ENCODE measurements at places on chromosomes 2 and 18.

DNA sequence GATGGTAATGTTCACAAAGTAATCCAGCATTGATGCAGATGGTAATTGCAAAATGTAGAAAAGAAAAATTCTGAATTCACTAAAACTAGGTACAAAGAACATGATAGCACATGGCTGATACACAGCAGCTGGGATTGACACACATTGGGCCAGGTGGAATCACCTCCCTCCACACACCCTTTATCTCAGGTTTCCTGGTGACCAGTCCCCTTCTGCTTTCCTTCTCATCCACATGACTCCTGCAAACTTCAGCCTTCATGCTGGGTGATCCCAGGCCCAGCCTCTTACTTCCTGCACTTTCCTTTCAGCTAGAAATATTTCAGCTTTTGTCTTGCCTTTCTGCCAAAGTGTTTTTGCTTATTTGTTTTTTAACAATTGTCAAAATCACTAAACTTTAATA is 246.9 kb downstream of the LNPK start:
- DNase-seq, result no peak

DNA sequence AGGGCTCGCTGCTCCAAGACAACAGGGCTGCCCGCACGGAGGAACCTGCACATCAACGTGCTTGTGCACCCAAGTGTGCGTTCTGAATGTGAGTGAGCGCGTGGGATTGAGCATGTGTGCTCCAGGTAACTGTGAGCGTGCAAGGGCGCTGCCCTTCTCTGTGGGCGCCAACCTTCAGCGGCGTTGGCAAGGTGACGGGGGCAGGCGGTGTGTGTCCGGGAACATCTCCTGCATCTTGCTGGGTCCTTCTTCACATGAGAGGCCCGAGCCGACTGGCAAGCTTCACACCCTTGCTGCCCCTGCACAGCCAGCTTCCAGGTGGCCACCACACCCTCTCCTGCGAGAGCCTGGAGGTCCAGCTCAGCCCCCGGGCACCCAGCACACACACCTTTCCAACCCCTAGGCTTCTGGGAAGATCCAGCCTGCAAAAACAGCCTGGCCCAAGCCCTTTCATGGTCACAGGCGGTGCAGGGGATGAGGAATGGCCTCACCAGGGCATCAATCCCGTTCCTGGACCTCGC is 220.9 kb downstream of the HDAC4 start:
- no peak for DNase-seq

- DNase-seq, result no peak
Measured at GRCh38 chr18:24369426-24369825, 28.2 kb downstream of the OSBPL1A start.

DNA sequence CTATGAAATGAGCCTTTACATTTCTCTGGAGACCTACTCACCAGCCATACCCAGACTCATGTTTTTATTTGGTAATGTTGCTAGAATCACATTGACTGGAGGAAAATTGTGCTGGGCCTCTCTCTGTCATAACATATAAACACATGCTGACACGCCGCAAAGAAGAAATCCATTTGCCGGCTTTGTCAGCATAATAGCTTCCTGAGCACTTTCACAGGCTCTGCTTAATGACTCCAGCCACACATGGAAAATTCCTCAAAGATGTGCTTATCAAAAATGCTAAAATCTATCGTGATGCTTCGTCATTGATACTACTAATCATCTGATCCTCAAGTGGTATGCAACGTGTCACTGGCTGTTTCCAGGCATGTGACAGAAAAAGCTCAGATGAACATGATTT is 63.1 kb downstream of the RND3 start:
- DNase-seq, result no peak

- DNase-seq, result no peak
Measured at GRCh38 chr18:56532176-56532840, 106.1 kb downstream of the TXNL1 start.

DNA sequence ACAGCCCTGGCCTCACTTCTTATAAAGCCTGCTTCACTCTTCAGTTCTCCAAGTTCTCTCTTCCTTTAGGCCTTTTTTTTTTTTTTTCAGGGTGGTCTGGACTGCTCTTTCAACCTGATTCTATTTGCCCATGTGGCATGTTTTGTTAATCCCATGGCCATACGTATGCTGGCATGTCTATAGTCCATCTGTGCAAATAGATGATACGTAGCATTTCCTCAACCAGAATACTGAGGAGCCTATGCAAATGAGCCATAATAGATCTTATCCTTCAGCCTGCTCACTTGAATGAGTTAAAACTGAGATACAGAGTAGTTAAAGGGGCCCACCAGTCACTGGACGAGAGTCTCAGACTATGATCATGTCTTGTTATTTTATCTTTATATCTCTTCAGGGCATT is 265.2 kb upstream of the CXCR4 start:
- DNase-seq, result no peak

- DNase-seq, result no peak
Measured at GRCh38 chr2:229855116-229855515, 66.7 kb downstream of the TRIP12 start.

- DNase-seq, result peak; percentile 41
Measured at GRCh38 chr2:9800975-9801726, 42.1 kb upstream of the TAF1B start.

- DNase-seq, result no peak
Measured at GRCh38 chr2:226115102-226115831, 684.4 kb downstream of the IRS1 start.

DNA sequence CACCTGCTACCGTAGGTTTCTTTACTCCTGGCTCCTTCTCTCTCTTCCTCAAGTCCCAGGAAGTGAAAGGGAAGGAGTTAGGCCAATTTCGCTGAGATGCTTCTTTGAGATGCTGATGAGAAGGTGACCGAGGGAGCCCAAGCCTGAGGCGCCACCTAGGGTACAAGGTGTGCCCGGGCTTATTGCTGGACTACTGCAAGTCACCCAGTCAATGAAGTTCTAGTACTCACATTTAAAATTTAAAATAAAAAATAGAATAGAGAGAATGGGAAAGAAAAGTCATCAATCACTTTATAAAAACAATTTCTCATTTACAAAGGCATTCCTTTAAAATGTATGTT is 45.3 kb downstream of the ACAA2 start:
- no peak for DNase-seq

DNA sequence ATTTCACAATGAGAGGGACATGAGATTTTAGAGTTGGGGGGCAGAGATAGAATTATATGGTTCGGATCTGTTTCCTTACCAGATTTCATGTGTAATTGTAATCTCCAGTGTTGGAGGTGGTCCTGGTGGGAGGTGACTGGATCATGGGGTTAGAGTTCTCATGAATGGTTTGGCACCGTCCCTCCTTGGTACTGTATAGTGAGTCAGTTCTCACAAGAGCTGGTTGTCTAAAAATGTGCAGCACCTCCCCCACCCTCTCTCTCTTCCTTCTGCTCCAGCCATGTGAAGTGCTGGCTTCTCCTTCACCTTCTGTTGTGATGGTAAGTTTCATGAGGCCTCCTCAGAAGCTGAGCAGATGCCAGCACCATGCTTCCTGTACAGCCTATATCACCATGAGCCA is 138.1 kb downstream of the SCG2 start:
- DNase-seq, result no peak

GRCh38 chr2:2847209-2847676 is 516.2 kb upstream of the MYT1L start:
- DNase-seq, result no peak

DNA sequence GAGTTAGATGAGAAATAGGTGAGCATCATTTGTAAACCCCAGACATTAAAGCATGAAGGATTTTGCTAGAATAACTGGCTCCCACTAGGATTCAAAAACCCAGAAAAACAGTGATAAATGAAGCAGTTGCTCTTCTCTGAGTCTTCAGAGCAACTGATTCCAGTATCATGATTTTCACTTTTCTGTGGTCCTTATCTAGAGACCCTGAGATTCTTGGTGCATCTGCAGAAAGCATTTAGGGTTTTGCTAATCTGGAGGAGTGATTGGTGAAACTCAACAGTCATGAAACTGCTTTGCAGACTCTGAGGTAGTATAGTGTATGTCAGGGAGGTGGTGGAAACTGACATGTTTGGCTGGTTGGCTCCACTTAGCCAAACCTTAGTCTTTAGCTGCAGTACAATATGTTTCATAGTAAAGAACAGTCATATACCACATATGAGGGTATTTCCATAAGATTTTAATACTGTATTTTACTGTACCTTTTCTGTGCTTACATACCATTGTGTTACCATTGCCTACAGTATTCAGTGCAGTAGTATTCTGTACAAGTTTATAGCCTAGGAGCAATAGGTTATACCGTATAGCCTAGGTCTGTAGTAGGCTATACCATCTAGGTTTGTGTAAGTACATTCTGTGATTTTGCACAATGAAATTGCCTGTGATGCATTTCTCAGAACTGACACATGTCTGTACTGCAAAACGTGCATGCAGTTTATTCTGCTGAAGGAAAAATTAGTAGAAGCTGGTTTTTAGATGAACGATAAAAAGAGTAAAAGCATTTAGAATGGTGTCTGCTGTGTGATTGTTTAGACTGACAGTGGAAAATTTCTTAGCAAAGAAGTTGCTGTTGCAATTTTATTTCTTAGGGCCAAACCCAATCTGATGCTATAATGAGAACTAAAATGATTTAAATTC is 23.8 kb downstream of the EML4 start:
- DNase-seq, result no peak

GRCh38 chr18:63314062-63314790 is 5.3 kb downstream of the BCL2 start:
- no peak for DNase-seq

DNA sequence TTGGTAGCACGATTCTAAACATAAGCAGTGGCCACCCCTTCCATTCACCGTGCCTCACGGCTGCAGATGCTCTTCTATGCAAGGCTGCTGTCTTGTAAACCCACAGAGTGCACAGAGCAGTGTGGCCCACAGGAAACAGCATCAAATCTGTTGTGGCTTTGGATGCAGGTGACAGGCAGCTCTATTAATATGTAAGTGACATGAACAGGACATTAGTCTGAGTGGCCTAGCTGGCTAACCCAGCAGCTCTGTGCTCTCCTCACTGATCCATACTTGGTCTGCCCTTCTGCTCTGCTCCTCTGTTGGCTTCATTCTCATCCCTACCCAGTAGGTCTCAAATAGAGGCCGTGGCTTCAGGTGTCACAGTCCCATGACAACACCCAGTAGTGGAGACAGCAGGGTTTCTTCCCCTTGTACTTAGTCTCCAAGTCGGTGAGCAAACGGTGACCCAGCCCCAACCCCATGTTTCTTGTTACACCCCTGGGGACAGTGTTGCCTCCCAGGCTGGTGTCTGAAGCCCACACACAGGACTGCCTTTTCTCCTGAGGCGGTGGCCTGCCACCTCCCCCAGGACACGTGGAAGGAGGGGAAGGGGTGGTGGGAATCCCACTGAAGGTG is 5.8 kb downstream of the SH3RF3 start:
- no peak for DNase-seq

DNA sequence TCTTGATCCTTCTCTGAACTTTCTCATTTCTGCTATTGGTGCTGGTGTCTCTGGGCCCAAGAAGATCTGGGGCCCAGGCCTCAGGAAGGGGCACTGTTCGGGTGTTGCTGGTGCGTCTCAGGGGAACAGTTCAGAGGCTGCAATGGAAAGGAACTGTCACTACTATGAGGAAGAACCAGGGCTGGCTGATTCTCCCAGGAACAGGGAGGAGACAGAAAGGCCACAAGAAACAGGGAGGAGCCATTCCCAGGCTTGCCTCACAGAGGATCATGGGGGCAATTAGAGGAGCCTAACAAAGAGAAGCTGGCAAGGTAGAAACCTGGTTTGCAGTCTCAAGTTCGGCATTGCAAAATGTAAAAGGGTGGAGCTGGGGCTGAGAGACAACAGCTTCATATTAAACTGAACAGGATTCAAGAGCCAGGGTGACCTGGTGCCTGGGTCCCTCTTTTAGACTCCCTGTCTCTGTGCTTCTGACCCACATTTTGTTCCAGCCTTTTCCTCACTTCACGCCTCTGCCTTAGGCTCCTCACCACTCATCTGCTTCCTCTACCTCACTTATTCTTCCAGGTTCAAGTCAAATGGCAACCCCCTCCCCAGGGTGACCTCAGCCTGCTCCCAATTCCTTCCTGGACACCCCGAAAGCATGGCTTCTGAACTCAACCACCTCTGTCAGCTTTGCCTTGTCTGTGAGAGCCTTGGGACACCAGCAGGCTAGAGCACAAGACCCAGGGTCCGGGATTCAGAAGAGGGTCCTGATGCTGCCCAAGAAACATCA is 58.4 kb downstream of the GYPC start:
- no peak for DNase-seq

DNA sequence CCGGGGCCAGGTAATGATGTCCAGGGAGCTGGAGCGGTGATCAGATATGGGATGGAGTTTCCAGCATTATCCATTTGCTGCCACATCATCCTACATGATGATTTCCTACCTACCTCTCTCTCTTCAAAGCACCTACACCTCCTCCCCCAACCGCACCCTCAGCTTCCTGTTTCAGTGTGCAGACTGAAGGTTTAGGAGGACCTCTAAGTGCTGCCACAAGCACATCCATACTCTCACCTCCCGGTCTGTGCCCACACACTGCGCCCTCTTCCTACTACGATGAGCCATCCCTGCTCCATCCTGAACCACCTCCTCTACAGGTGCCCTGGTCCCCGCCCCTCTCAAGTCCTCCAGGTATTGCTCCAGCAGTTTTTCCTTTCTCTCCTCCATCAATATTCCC is 123.7 kb downstream of the ALPK2 start:
- DNase-seq, result no peak

GRCh38 chr18:54822872-54823845 is 5.1 kb upstream of the RAB27B start:
- DNase-seq, result no peak

GRCh38 chr2:119431155-119431975 is at the start of gene TMEM37:
TMEM37 (plus strand) TSS chr2:119431854; CDS start chr2:119431904, 50 bp downstream.
- DNase-seq, result peak; percentile 13

GRCh38 chr18:46034230-46034629 is 37.8 kb downstream of the PSTPIP2 start:
- no peak for DNase-seq

GRCh38 chr2:203681978-203682377 is 24.5 kb upstream of the CD28 start:
- DNase-seq, result no peak

- no peak for DNase-seq
Measured at GRCh38 chr2:232523682-232524597, 2.0 kb upstream of the CHRND start.

DNA sequence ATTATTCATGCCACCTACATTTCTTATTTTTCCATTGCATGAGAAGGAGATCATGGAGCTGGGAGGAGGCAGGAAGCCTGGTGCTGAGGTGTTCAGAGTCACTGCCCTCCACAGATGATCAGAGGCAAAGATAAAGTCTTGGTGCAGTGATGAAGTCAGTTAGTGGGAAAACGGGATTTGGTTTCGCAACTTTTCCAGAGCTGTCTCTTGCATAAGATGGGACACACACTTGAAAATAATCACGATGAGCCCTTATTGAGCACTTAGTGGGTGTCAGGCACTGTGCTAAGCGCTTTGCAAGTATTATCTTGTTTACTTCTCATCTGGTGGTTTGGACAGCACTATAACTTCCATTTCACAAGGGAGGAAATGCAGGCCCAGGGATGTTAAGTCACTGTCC is 222.1 kb upstream of the SMAD2 start:
- DNase-seq, result no peak

Measured in natural killer cell (primary cell).